Activated CD4-positive, alpha-beta T cell treated with anti-CD3 and anti-CD28 coated beads, Interleukin-2, amount 10 ng/mL, durations not matched to agents 7 days and 5 days (primary cell): ENCODE measurements at places on chromosomes 5 and 9. TPM values are rescaled to one million over a fixed set of nuclear protein-coding genes. Genes with fewer than 3 reads are reported as not detected.

DNA sequence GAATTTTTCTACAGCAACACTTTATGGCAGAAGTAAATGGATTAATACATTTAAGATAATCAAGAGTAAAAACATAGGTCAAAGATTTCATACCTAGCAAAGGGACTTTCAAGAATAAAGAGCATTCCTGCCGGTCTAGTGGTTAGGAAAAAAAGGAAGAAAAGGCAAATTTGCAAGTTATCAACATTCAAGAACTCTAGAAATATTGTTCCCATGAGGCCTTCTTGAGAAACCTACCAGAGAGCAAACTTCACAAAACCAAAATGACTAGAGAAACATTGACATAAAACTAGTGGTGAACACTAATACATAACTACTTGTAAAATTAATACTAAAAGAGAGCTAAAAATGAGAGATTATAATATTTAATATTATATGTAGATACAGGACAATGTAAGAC is 320.2 kb upstream of the RGMB start:
- no peaks in the 10 kb centered on the region for H3K27me3 ChIP-seq
- H3K4me1 ChIP-seq, result no peaks in the 10 kb centered on the region
- DNase-seq, result no peak
- H3K27ac ChIP-seq, result no peak overlapping the region
- no peaks in the 10 kb centered on the region for H3K36me3 ChIP-seq

GRCh38 chr9:29208670-29209069 is 1635.4 kb upstream of the C9orf72 start:
- H3K36me3 ChIP-seq, result no peaks in the 10 kb centered on the region
- peaks cover 8% of the 10 kb centered on the region for H3K4me1 ChIP-seq
- DNase-seq, result no peak

- H3K27ac ChIP-seq, result no peak overlapping the region
- H3K27me3 ChIP-seq, result no peaks in the 10 kb centered on the region
- H3K36me3 ChIP-seq, result no peaks in the 10 kb centered on the region
- H3K4me1 ChIP-seq, result no peaks in the 10 kb centered on the region
- DNase-seq, result no peak
- H3K4me3 ChIP-seq, result no peak overlapping the region
These were observed 492.4 kb downstream of the CETN3 start for GRCh38 chr5:89917112-89917511.

Gene PCDHGB5
- total RNA-seq, result not detected

- DNase-seq, result no peak
- no peak overlapping the region for H3K27ac ChIP-seq
- H3K4me1 ChIP-seq, result no peaks in the 10 kb centered on the region
- H3K27me3 ChIP-seq, result no peaks in the 10 kb centered on the region
- no peaks in the 10 kb centered on the region for H3K36me3 ChIP-seq
These were observed 372.8 kb upstream of the RFX3 start for GRCh38 chr9:3898461-3899218.

DNA sequence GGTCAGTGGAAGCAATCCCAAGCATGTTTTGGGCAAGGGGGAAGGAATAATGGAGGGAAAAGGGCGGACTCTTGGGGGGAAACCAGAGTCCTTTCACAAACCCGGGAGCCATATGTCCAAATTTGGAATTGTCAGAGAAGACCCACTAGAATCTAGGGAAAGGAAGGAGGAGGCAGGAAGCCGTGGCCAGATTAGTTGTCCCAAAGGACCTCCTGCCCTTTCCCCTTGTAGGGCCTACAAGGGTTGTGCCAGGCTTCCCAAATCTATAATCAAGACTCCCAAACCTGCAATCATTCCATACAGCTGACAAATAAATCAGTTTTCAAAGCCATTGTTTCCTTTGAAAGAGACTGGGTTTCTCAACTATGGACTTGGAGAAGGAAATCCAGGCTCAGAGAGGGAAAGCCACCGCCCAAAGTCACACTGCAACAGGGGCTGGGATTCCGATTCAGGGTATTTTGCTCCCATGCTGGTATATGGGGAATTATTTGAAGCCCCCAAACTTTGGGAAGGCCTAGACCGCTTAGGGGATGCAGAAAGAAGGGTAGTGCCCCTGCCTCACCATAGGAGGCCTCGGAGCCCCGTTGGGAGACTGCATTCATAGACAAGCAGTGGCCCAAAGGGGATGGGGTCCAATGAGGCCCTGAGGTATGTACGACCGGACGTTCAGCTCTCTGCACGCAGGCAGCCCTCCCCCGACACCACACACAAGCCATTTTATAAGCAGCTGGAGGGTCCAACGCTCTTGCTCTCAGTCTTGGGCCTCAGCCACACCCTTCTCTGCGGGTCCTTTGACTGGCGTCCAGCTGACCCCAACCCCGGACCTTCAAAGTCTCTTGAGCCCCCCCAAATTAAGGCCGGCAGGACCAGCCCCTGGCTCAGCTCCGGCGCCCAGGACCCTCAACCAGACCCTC is 815 bp downstream of the ANXA6 start:
- H3K4me3 ChIP-seq, result peak overlapping the region; percentile 96
- peaks cover 45% of the 10 kb centered on the region for H3K36me3 ChIP-seq
- H3K27me3 ChIP-seq, result no peaks in the 10 kb centered on the region
- DNase-seq, result peak; percentile 40
- peaks cover 55% of the 10 kb centered on the region for H3K4me1 ChIP-seq

GRCh38 chr5:14309878-14310531 is 166.9 kb downstream of the TRIO start:
- H3K4me3 ChIP-seq, result no peak overlapping the region
- H3K36me3 ChIP-seq, result no peaks in the 10 kb centered on the region
- no peaks in the 10 kb centered on the region for H3K4me1 ChIP-seq
- DNase-seq, result no peak

GRCh38 chr5:31935496-31936369 is 238.4 kb downstream of the GOLPH3 start:
- no peak overlapping the region for H3K27ac ChIP-seq
- no peaks in the 10 kb centered on the region for H3K27me3 ChIP-seq
- no peak overlapping the region for H3K4me3 ChIP-seq
- no peak for DNase-seq
- H3K36me3 ChIP-seq, result no peaks in the 10 kb centered on the region

Gene PCDHGA10
- total RNA-seq, result not detected

Gene B4GALT1
- 38.8 TPM for total RNA-seq

DNA sequence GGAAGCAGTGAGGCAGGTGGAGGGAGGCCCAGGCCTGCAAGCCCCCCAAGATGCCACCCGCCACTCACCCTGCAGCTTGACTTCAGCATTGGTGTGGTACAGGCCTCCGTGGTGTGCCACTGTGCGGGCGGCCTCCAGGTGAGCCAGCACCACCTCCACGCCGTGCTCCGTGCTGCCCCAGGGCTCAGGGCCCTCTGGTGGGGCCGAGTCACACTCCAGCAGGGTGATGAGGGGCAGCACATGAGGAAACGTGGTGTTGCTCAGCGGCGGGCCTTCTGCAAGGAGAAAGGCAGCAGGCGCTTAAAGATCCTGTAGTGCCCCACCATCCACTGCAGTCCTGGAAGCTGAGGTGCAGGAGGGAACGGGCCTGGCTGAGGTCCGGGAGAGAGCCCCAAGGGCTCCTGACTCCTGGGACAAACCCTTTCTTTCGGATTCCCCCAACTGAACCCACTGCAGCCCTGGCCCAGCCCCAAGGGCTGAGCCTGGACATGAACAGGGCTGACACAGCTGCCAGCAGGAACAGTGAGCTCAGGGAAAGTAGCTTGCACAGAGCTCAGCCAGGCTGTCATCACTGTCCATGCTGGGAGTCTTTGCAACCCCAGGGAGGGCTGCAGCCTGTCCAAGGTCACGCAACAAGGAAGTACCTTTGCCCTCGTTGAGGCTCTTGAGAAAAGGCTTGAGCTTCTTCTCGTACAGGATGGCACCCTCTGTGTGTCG is 4.7 kb upstream of the TOR2A start:
- no peaks in the 10 kb centered on the region for H3K27me3 ChIP-seq
- peaks cover 33% of the 10 kb centered on the region for H3K36me3 ChIP-seq
- no peak for DNase-seq
- H3K4me1 ChIP-seq, result peaks cover 15% of the 10 kb centered on the region
- H3K27ac ChIP-seq, result no peak overlapping the region
- no peak overlapping the region for H3K4me3 ChIP-seq

DNA sequence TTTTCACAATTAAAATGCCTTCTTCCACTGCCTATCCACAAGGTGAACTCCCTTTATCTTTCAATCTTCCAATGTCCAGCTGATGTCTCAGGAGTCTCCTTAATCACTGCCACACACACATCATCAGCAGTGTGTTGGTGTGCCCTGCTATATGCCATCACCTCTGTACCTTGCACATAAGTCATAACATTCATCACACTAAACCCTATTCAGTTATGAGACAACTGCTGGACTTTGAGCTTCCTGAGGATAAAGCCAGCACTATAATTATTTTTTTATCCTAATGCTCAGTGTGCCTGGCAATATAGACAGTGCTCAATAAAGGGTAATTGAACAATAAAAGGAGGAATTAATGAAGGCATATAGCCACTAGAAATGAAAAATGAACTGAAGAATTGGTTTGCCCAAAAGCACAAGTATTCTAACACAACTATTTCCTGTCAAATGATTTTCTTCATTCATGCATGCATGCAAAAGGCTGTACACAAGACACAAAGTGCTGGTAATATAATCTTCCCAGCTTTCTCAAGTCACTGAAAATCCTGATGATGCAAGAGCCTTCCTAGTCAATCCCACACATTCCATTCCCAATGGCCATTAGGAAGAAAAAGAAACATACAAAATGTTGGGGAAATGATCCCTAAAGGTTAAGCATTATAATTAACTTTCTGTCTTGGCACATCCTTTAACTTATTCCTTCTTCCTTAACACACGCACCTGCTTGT is 32.4 kb downstream of the LPAR1 start:
- H3K4me1 ChIP-seq, result no peaks in the 10 kb centered on the region
- H3K4me3 ChIP-seq, result no peak overlapping the region
- no peak for DNase-seq
- no peak overlapping the region for H3K27ac ChIP-seq
